T-cell (primary cell): ENCODE measurements at places on chromosomes 12 and 14. TPM values are rescaled to one million over a fixed set of nuclear protein-coding genes. Genes with fewer than 3 reads are reported as not detected.

DNA sequence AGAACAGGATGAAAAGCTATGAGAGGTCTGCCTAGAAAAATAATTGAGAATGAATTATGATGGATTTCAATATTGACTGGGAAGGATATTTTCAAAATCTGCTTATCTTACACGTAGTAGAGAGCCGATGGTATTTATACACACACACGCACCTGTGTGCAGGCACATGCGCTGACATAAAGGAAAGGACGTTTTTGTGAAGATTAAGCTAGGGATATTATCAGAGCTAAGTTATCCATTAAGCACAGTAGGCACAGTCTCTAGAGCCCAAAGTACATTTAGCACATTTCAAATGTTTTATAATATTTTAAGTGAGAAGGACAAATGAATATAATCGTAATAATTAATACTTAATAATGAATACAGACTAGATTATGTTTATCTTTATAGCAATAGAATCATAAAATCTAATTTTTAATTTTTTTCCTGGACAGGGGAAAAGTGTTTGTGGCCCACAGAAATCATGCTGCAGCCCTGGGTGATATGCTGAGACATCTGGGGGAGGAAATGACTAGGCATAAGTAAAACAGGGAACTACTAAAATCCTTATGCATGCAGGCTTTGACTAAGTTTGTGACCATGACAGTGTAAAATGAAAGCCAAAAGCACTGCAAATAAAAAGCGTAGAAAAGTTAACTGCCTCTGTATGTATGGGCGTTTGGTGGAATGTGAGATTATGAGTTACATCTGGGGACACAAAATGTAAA lies 146.1 kb downstream of the KITLG start:
- DNase-seq, result no peak

- no peak for DNase-seq
Measured at GRCh38 chr14:21866479-21866878, 192.9 kb upstream of the OR4E1 start.

- no peak for DNase-seq
Measured at GRCh38 chr12:130354407-130354806, 16.7 kb downstream of the PIWIL1 start.

- DNase-seq, result no peak
Measured at GRCh38 chr14:88045705-88046104, 40.8 kb downstream of the GPR65 start.

DNA sequence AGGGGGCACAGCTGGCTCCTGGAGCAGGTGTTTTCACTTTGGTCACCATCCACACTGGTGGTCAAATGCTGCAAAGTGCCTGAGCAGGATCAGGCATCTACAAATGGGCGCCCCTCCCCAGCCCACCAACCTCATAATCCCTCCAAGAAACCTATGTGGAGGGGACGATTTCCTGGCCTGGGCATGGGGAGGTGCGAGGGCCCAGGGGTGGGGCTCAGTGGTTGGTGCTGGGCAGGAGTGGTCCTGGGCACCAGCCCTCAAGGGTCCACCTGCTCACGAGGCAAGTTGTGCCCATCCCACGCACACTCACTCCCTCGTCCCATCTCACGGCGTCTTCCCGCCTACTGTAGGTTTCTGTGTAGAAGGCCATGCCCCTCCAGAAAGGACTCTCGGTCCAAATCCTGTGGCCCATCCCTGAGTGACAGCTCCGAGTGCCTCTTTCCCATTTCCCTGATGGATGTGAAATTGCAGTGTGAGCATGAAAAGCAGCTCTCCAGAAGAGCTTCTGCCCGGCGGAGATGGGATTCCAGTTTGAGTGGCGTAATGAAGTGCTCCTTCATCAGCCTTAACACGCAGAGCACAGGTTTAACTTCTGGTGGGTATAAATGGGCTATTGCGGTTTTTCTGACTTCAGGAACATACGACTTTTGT lies 36.9 kb downstream of the SLC15A4 start:
- no peak for DNase-seq

- no peak for DNase-seq
Measured at GRCh38 chr12:19088606-19089005, 40.9 kb upstream of the PLEKHA5 start.

DNA sequence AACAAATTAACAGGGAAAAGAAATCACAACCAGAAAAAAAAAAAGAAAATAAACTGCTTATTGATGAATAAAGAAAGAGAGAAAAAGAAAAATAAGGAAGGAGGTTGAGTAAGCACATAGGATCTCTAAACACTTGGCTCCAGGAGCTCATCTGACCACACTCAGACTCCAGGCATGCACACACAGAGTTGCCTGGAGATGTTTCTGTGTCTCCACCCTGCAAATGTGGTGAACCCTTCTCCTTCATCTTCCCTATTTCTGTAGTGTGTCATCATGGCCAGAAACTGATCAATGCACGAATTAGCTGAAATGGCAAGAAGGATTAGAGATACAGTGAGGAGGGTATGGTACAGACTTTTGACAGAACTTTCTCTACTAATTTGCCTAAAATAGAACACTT lies 20.2 kb downstream of the OR4N2 start:
- no peak for DNase-seq

- no peak for DNase-seq
Measured at GRCh38 chr14:101591121-101591520, 29.8 kb downstream of the DIO3 start.

GRCh38 chr12:27355979-27356378 lies 23.3 kb downstream of the BMAL2 start:
- no peak for DNase-seq

GRCh38 chr14:104202259-104203070 lies 64.1 kb downstream of the KIF26A start:
- no peak for DNase-seq

DNA sequence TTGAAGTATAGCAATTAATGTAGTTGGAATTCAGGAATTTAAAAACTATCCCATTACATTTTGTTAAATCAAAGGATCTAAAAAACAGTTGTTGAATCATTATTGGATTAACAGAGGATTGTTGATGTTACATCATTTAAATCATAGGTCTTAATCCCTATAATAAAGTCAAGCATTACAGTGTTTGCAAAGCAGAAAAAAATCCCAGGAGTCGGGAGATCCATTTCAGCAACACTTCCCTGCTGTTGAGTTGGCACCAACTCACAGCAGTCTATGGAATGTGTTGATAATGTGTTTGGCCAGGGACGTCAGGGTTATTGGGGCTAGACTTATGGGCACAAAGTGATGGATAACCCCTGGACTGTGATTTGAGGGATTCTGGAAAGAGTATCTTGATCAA lies 99.1 kb upstream of the TMTC1 start:
- DNase-seq, result no peak

- peak; percentile 47 for DNase-seq
Measured at GRCh38 chr12:49088150-49088931, 6.3 kb downstream of the DHH start.

- no peak for DNase-seq
Measured at GRCh38 chr14:53564870-53565269, 391.8 kb downstream of the BMP4 start.

- DNase-seq, result no peak
Measured at GRCh38 chr12:94534278-94534677, 74.6 kb upstream of the CEP83 start.

DNA sequence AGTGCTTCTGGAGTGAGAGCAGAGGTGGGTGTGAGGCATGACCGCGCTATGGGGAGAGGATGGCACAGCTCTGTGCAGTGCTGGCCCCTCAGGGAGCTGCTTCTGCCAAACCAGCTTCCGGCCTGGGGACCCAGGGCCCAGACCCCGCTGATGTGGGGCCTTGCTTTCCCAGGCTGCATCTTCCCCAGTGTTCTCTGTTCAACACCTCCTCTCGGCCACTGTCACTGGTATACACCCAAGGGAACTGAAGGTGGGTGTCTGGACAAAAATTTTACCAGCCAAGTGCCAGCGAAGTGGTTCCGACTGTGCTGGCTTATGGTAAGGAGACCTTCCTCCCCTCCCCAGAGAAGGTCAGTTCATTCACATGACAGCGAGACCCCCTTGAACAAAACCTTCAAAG lies 179.1 kb downstream of the AACS start:
- no peak for DNase-seq

- DNase-seq, result no peak
Measured at GRCh38 chr14:99589651-99590530, 14.1 kb downstream of the CCDC85C start.

- no peak for DNase-seq
Measured at GRCh38 chr14:85428926-85429325, 101.0 kb upstream of the FLRT2 start.

DNA sequence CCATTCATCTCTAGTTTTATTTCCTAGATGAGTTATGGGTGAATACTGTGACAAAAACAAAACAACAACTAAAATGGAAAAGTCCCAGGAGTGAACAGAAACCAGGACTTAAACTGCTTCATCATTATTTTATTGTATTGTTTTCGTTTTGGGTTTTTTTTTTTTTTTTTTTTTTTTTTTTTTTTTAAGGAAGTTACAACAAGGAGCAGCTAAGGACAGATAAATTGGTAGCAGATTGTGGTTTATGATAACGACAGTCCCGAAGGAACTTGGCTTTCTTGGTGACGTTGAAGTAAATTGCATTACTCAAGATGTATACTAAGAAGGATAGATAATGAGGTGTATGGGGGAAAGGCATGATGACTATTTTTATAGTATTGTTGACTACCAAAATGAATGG lies 866.3 kb downstream of the NRXN3 start:
- DNase-seq, result no peak

GRCh38 chr14:101833045-101833444 lies 71.5 kb downstream of the PPP2R5C start:
- DNase-seq, result no peak

GRCh38 chr14:61280526-61281185 lies 482 bp downstream of the TMEM30B start:
- peak; percentile 73 for DNase-seq

DNA sequence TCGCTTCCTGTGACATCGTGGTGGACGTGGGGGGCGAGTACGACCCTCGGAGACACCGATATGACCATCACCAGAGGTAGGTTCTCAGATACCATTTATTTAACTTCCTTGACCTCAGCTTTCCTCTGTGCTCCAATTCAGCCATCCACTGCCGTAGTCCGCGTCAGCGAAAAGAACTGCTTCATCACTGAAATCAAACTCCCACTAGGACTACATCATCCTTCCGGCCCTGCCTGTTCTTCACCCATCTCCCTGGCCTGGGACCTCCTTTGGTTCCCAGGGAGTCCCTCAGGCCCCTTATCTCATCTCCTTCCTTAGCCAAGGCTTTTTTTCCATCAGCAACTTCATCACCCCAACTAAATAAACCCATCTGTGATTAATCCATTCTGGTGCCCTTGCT lies 692 bp downstream of the MYG1 start:
- DNase-seq, result no peak

DNA sequence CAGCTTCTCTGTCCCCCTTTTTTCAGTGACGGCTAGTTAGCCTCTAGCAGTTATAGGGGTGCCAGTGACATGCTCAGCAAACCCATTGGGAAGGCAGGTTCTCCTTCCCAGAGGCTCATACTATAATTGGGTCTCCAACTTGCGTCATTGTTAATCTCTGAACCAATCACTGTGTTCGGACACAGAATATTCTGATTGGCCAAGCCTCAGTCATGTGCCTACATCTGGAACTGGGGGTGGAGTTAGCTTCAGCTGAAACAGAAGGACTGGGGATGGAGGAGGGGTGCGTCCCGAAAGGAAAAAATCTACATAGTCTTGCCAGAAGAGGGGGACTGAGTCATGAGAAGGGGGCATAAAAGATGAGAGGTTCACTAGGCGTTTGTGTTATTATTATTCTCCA lies 165.6 kb downstream of the SUDS3 start:
- DNase-seq, result no peak

DNA sequence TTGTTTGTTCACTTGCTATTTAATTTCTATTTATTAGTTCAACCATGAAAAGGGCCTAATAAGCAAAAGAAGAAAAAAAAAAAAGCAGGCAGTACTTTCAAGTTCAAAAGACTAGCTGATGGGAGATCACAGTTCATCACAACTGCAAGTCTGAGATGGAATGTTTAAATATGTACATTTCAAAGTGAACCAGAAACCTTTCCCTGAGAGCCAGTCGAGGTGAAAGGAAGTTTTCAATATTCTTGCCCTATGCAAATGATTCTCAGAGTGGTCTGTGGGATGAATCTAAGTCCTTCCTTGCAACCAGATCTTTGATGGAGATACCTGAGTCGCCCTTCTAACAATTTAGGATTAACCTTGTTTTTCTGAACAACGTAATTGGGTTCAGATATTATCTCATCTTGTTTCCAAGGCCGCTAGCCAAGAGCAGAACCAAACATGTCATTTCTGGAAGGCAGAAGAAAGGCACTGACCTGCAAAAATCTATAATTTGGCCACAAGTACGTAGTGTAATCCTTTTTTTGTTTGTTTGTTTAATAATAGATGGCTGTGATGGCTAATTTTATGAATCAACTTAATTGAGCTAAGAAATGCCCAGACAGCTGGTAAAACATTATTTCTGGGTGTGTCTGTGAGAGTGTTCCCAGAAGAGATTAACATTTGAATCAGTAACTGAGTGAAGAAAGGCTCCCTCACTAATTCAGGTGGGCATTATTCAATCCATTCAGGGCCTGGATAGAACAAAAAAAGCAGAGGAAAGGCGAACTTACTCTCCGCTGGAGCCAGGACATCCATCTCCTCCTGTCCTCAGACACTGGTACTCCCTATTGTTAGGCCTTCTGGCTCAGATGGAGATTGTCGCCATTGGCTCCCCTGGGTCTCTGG lies 171.1 kb upstream of the TMPO start:
- DNase-seq, result no peak

- DNase-seq, result no peak
Measured at GRCh38 chr12:100539202-100539601, 34.3 kb upstream of the GAS2L3 start.

DNA sequence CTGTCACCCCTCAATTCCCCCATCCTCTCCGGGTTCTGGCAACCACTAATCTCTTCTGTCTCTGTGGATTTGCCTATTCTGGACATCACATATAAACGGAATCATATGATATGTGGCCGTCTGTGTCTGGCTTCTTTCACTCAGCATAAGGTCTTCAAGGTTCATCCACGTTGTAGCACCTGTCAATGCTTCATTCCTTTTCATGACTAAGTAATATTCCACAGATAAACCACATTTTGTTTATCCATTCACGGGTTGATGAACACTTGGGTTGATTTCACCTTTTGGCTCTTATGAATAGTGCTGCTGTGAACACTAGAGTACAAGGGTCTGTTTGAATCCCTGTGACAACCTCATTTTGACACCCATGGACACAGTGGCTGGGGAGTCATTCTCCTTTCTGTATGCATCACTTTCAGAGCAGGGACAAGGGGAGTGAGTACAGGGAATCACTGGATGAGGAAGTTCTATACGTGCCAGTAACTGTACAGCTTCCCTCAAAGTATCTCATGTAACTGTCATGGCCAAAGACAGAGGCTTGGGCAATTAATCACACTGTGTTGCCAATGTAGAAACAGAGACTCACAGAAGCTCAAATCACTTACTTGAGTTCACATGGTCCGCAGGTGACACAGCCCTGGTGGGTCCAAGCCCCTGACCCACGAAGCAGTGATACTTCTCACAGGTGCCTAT lies 10.9 kb upstream of the TESC start:
- DNase-seq, result no peak

The SOX5 gene
- not detected for total RNA-seq

The PAH gene
- total RNA-seq, result 0.82 TPM

The SBNO1 gene
- 36.1 TPM for total RNA-seq

The MYH7 gene
- total RNA-seq, result not detected

The SERPINA5 gene
- not detected for total RNA-seq

The FAR2 gene
- 6.8 TPM for total RNA-seq

The ADAM21 gene
- total RNA-seq, result 0.12 TPM

The FOXG1 gene
- total RNA-seq, result not detected

The PAX9 gene
- not detected for total RNA-seq

The CAPZA3 gene
- not detected for total RNA-seq
